ENCODE measurements at places on chromosomes 2 and 18. TPM values are rescaled to one million over a fixed set of nuclear protein-coding genes. Genes with fewer than 3 reads are reported as not detected.
A peak's percentile ranks its signal among the peaks of the same experiment; 100 is the strongest.

- no peaks in the 10 kb centered on the region for H3K27me3 ChIP-seq
- H3K36me3 ChIP-seq, result peaks cover 19% of the 10 kb centered on the region
- no peak for DNase-seq
- no peak overlapping the region for H3K27ac ChIP-seq
- no peak overlapping the region for H3K4me3 ChIP-seq
Measured at GRCh38 chr2:181058378-181059269, 78.2 kb downstream of the UBE2E3 start.

- no peaks in the 10 kb centered on the region for H3K36me3 ChIP-seq
- no peak for DNase-seq
- no peak overlapping the region for H3K4me3 ChIP-seq
Measured at GRCh38 chr2:119126650-119127049, 31.9 kb downstream of the C1QL2 start.

DNA sequence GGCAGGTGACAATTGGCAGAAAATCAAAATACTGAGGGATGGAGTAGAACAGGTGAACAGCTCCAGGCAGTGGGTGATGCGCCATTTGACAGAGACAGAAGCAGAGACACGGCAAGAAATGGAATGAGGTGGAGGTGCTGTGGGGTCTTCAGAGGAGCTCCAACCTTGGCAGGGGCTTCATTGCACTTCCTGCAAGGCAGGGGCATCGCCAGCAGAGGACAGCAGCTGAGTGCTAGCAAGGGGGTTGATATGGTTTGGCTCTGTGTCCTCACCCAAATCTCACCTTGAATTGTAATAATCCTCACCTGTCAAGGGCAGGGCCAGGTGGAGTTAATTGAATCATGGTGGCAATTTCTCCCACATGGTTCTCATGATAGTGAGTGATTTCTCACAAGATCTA lies 42.8 kb downstream of the CCDC68 start:
- H3K27ac ChIP-seq, result no peak overlapping the region
- H3K4me3 ChIP-seq, result no peak overlapping the region
- H3K36me3 ChIP-seq, result no peaks in the 10 kb centered on the region
- H3K27me3 ChIP-seq, result peaks cover 3% of the 10 kb centered on the region

- H3K27me3 ChIP-seq, result no peaks in the 10 kb centered on the region
- H3K27ac ChIP-seq, result no peak overlapping the region
- no peak overlapping the region for H3K4me3 ChIP-seq
- no peak for DNase-seq
- peaks cover 9% of the 10 kb centered on the region for H3K36me3 ChIP-seq
Measured at GRCh38 chr18:12479536-12479935, 71.8 kb downstream of the PRELID3A start.

- DNase-seq, result no peak
- no peaks in the 10 kb centered on the region for H3K27me3 ChIP-seq
- H3K27ac ChIP-seq, result no peak overlapping the region
- no peak overlapping the region for H3K4me3 ChIP-seq
- no peaks in the 10 kb centered on the region for H3K4me1 ChIP-seq
Measured at GRCh38 chr2:85385746-85386145, 24.4 kb downstream of the CAPG start.

- no peak overlapping the region for H3K4me3 ChIP-seq
- no peak for DNase-seq
- H3K36me3 ChIP-seq, result no peaks in the 10 kb centered on the region
Measured at GRCh38 chr18:66560094-66560493, 43.8 kb downstream of the CDH19 start.

DNA sequence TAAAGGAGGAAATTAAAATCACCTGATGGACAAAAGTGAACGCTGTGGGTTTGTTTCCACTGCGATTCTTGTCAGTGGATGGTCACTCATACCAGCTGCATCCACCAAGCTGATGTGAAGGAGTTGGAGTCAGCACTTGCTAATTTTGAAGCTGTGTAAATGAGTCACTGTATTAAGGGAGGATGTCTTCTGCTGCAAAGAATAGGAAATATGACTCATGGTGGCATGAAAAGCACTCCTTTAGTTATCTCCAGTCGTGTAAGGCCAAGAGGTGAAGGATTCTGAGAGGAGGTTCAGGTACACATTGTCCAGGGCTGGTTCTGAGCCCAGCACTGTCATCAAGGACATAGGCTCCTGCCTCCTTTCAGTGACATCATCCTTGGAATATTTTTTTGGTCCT lies 71.7 kb upstream of the SKOR2 start:
- H3K27ac ChIP-seq, result no peak overlapping the region
- H3K4me1 ChIP-seq, result no peaks in the 10 kb centered on the region
- H3K27me3 ChIP-seq, result peaks cover 39% of the 10 kb centered on the region
- no peaks in the 10 kb centered on the region for H3K36me3 ChIP-seq
- DNase-seq, result no peak

- no peak overlapping the region for H3K27ac ChIP-seq
- H3K4me3 ChIP-seq, result no peak overlapping the region
- H3K4me1 ChIP-seq, result peaks cover 5% of the 10 kb centered on the region
- H3K36me3 ChIP-seq, result no peaks in the 10 kb centered on the region
- DNase-seq, result no peak
Measured at GRCh38 chr2:7670905-7671641, 753.9 kb downstream of the RNF144A start.

GRCh38 chr2:109447776-109448175 lies 166.0 kb downstream of the SEPTIN10 start:
- peak overlapping the region; percentile 0 for H3K4me3 ChIP-seq
- DNase-seq, result no peak
- H3K36me3 ChIP-seq, result peaks cover 9% of the 10 kb centered on the region
- H3K4me1 ChIP-seq, result peaks cover 25% of the 10 kb centered on the region

- no peak overlapping the region for H3K4me3 ChIP-seq
- H3K4me1 ChIP-seq, result peaks cover 22% of the 10 kb centered on the region
- H3K36me3 ChIP-seq, result peaks cover 7% of the 10 kb centered on the region
- peaks cover 5% of the 10 kb centered on the region for H3K27me3 ChIP-seq
- no peak for DNase-seq
Measured at GRCh38 chr18:10315522-10315921, 138.9 kb upstream of the APCDD1 start.

GRCh38 chr2:216535454-216535995 lies 36.9 kb downstream of the RPL37A start:
- DNase-seq, result no peak
- peak overlapping the region; percentile 62 for H3K27ac ChIP-seq
- H3K27me3 ChIP-seq, result no peaks in the 10 kb centered on the region
- H3K4me1 ChIP-seq, result peaks cover 66% of the 10 kb centered on the region

Gene PTPRN
- 17.5 TPM for total RNA-seq

Gene GULP1
- 26.3 TPM for total RNA-seq

Gene GPR75
- total RNA-seq, result 4.1 TPM

Gene ANKRD30BL
- total RNA-seq, result not detected

Gene MAP3K19
- 1.1 TPM for total RNA-seq

All from type B pancreatic cell (in vitro differentiated cells).